Sigmoid colon (tissue), 7 donors: ENCODE measurements at places on chromosomes 3 and 15. TPM values are rescaled to one million over a fixed set of nuclear protein-coding genes. Genes with fewer than 3 reads are reported as not detected.
A peak's percentile ranks its signal among the peaks of the same experiment; 100 is the strongest.

DNA sequence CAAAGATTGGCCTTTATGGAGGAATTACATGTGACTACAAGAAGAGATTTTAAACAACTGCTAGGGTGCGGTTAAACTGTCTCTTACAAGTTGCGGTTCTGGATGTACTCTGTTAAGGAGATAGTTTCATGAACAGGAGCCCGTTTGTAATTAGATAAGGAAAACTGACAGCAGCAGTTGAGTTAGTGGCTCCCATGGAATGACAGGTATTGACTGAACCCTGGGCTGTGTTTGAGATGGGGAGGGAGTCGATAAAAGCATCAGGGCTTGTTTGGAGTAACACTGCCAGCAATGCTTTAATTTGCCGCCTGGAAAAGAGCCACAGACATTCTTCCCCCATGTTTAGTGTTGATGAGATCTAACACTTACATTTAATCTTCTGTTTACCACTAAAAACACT, 139.9 kb downstream of the ROBO2 start:
- DNase-seq = no peak
- H3K27me3 ChIP-seq = no peaks in the 10 kb centered on the region
- H3K4me3 ChIP-seq = no peak overlapping the region
- no peak overlapping the region for H3K27ac ChIP-seq
- no peaks in the 10 kb centered on the region for H3K36me3 ChIP-seq
- H3K4me1 ChIP-seq = no peaks in the 10 kb centered on the region

DNA sequence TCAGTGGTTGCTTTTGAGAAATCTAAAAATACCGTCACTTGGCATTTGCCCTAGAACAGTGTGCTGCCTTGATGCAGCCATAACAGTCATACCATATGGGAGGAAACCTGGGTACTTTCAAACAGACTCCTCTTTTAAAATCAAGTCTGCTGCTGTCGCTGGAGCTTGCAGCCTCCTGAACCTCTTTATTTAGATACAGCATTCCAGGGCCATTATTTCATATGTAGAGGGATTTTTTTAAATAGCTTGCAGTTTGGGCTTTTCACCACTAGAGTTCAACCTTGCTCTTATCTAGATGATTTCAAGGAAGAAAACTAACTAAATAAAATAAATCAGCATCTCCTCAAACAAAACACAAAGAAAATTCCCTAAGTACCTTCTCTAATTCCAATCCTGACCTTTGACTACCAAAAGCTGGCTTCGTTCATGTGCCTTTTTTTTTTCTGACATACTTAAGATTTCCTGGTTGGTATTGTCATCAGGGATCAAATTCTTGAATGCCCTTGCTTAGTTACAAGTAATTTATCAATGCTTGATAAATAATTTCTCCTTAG, 111.6 kb downstream of the KBTBD8 start:
- H3K27ac ChIP-seq = no peak overlapping the region
- H3K4me3 ChIP-seq = no peak overlapping the region
- H3K4me1 ChIP-seq = peaks cover 12% of the 10 kb centered on the region
- no peaks in the 10 kb centered on the region for H3K27me3 ChIP-seq
- peak; percentile 58 for DNase-seq

- H3K27ac ChIP-seq = no peak overlapping the region
- H3K4me3 ChIP-seq = no peak overlapping the region
- H3K36me3 ChIP-seq = peaks cover 8% of the 10 kb centered on the region
- H3K4me1 ChIP-seq = no peaks in the 10 kb centered on the region
- DNase-seq = no peak
- no peaks in the 10 kb centered on the region for H3K27me3 ChIP-seq
Observed at GRCh38 chr3:53181024-53181371, 20.0 kb downstream of the PRKCD start.

DNA sequence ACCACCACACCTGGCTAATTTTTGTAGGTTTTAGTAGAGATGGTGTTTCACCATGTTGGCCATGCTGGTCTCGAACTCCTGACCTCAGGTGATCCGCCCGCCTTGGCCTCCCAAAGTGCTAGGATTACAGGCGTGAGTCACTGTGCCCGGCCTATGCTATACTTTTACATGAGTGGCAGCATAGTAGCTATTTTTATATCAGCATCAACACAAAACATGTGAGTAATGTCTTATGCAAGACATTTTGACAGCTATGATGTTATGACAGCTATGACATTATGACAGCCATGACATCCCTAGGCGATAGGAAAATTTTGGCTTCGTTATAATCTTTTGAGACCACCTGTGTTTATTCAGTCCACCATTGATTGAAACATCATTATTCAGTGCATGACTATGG, 4.1 kb upstream of the NAALADL2 start:
- H3K4me3 ChIP-seq = no peak overlapping the region
- H3K27me3 ChIP-seq = no peaks in the 10 kb centered on the region
- H3K4me1 ChIP-seq = no peaks in the 10 kb centered on the region
- no peaks in the 10 kb centered on the region for H3K36me3 ChIP-seq
- DNase-seq = no peak
- H3K27ac ChIP-seq = no peak overlapping the region

DNA sequence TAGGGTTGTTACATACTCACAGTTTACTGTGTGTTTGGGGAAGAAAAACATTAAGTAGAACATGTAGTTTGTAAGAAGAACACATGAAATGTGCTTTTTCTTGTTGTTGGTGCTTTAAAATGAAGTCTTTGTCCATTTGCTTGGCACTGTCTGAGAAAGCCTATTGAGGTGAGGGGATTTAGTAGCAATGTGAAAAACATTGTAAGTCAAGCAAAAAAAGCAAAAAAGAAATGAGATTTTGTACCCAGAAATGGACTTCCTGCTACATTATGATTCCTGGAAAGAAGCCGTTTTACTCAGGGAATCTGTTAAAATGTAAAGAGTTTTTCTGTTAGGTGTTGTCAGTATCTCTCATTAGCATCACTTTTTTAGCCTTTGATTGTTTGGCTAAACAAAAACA, 59.9 kb downstream of the KAT2B start:
- H3K27me3 ChIP-seq = no peaks in the 10 kb centered on the region
- H3K4me3 ChIP-seq = no peak overlapping the region
- no peaks in the 10 kb centered on the region for H3K36me3 ChIP-seq
- H3K4me1 ChIP-seq = peaks cover 25% of the 10 kb centered on the region

DNA sequence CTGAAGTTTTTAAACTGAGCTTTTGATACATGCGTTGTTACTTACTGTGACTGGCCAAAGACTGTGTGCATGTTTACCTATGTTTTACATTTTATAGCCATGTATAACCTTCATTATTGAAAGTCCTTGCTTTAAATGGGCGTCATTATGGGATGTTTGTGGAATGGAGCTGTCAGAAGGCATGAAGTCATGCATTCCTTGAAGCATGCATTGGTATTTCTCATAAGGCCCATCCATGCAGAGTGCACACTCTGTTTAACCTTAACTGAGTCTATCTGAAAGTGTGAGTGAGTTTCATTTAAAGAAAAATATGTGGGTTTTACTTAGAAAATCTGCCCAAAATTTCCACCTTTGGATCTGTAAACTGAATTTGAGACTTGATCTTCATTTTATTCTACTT, 51.1 kb downstream of the PSMD6 start:
- no peaks in the 10 kb centered on the region for H3K27me3 ChIP-seq
- no peaks in the 10 kb centered on the region for H3K36me3 ChIP-seq
- H3K27ac ChIP-seq = peak overlapping the region; percentile 79
- no peaks in the 10 kb centered on the region for H3K4me1 ChIP-seq

GRCh38 chr3:118531816-118532215, 502.8 kb downstream of the IGSF11 start:
- H3K27ac ChIP-seq = no peak overlapping the region
- H3K27me3 ChIP-seq = no peaks in the 10 kb centered on the region
- no peak for DNase-seq
- H3K4me1 ChIP-seq = no peaks in the 10 kb centered on the region

GRCh38 chr3:4448187-4448586, 18.9 kb downstream of the SUMF1 start:
- H3K4me3 ChIP-seq = no peak overlapping the region
- H3K27ac ChIP-seq = no peak overlapping the region
- H3K27me3 ChIP-seq = no peaks in the 10 kb centered on the region
- peaks cover 3% of the 10 kb centered on the region for H3K36me3 ChIP-seq
- DNase-seq = no peak

- no peak overlapping the region for H3K27ac ChIP-seq
- H3K4me1 ChIP-seq = no peaks in the 10 kb centered on the region
- no peaks in the 10 kb centered on the region for H3K27me3 ChIP-seq
- H3K4me3 ChIP-seq = no peak overlapping the region
- H3K36me3 ChIP-seq = no peaks in the 10 kb centered on the region
Observed at GRCh38 chr3:67819447-67819846, 165.0 kb upstream of the SUCLG2 start.

Gene CPN2
- not detected for polyA plus RNA-seq

Gene SLC30A4
- 3.3 TPM for polyA plus RNA-seq

Gene SLC49A4
- polyA plus RNA-seq = 7.2 TPM

Gene C15orf62
- not detected for polyA plus RNA-seq
